ENCODE measurements at places on chromosomes 12 and 14.

DNA sequence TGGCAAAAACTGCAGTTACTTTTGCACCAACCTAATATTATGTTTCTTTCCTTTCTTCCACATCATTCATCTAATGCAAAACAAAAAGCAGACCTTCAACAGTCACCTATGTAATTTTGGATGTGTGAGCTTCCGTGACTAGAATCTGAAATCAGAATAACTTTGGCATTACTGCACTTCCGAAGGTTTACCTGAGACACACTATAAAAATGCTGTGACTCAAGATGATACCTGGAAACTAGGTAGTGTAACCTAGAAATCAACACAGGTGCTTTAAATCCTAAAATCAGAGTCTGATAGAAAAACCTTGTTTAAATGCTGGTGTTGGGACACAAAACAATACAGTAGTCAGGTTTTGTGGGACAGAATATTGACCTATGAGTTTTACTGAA lies 2.2 kb downstream of the BTBD7 start:
- DNase-seq: no peak

- DNase-seq: no peak
Measured at GRCh38 chr12:42854826-42855225, 265.3 kb upstream of the PRICKLE1 start.

GRCh38 chr14:89675590-89675989 lies 258.6 kb upstream of the FOXN3 start:
- no peak for DNase-seq

- no peak for DNase-seq
Measured at GRCh38 chr14:68936476-68936875, 42.6 kb downstream of the ACTN1 start.

GRCh38 chr12:32466986-32467711 lies 67.8 kb downstream of the FGD4 start:
- DNase-seq: no peak

DNA sequence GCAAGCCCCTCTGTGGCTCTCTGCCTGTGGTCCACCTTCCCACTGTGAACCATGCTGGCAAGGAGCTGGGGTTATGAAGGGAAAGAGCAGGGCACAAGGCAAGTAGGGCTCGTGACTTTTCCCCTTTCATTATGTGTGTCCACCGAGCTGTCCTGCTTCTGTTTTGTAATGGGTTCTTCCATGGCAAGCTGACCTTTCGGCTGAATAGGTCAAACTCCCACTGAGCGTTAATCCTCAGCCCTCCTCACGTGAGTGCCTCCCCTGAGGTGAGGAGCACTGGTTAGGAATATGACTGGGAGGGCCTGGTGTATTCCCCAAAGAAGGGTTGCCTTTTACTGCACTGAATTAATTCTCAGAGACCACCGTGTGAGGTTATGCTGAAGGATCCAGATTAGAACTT lies 424.3 kb downstream of the NPAS3 start:
- DNase-seq: no peak

GRCh38 chr14:73749706-73750530 lies 35.7 kb upstream of the PNMA1 start:
- no peak for DNase-seq

DNA sequence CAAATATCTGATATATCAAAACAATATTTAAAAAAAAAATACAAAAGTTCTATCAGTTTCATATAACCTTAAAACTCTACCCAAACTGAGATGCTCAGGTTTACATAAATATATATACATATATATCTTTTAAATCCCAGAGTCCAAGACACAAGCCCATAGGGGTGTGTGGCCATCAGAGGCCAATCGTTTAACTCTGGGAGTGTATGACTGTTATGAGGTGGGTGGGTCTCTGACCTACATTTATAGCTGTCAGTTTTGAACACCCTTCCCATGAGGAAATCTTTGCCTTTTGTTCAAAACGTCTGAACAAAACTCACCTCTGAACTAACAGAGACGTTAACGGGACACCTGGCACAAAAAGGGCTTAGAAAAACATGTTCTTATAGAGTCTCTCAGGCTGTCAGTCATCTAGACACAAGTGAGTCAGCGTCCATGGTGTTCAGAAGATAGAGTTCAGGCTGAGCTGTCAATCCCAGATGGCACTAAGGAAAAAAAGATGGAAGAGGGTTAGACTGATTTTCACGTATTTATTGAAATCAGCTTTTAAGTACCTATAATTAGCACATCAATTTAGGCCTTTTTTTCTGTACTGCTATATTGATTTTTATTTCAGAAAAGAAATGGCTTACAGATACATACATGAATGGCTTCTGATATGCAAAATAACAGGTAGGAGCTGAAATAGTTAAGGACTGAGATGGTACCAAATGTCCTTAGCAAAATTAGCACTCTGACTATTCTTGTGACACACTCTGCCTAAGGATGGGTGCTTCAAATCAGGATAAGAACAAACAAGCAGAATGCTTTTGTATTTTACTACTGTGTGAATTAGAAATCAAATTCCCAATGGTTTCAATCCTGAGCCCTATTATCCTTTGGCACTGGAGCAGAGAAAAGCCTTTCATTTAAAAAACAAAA lies 29.2 kb downstream of the HIGD1C start:
- DNase-seq: no peak

GRCh38 chr12:5522432-5523335 lies 90.8 kb downstream of the NTF3 start:
- DNase-seq: no peak

DNA sequence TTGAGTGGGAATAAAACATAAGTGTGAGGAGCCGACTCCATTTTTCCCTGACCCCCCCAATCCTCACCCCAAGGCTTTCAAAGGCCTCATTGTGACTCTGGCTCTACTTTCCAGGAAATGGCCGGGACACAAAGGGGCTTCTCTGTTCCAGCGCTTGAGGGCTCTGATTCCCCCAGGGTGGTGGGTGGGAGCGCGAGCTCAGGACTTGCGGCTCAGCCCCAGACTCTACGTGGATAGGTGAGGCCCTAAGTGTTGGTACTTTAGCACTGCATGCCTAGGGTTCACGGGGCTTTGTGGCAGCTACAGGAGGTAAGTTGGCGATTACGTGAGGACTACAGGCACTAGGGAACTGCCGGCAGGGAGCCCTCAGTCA lies 553 bp downstream of the CNPY2 start:
- DNase-seq: no peak

DNA sequence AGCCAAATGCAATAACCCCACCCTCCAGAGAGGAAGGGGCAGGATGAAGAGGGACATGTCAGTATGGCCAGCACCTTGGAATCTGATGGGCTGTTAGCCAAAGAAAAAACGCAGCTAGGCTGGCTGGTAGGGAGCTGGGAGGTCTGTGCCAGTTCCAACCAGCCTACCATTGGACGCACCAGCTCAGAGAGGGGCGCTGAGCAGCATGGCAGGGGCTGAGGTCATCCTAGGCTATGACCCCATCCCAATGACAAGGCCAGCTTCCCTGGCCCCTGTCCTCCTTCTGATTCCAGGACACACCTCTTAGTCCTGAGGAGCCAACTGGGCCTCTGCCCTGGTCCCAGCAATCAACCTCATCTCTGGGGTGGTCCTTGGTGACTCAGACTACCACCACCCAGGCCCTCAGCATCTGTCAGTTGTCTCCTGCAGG lies 12.2 kb downstream of the ACTN1 start:
- no peak for DNase-seq

GRCh38 chr12:26987634-26988424 lies 26.4 kb downstream of the TM7SF3 start:
- no peak for DNase-seq

DNA sequence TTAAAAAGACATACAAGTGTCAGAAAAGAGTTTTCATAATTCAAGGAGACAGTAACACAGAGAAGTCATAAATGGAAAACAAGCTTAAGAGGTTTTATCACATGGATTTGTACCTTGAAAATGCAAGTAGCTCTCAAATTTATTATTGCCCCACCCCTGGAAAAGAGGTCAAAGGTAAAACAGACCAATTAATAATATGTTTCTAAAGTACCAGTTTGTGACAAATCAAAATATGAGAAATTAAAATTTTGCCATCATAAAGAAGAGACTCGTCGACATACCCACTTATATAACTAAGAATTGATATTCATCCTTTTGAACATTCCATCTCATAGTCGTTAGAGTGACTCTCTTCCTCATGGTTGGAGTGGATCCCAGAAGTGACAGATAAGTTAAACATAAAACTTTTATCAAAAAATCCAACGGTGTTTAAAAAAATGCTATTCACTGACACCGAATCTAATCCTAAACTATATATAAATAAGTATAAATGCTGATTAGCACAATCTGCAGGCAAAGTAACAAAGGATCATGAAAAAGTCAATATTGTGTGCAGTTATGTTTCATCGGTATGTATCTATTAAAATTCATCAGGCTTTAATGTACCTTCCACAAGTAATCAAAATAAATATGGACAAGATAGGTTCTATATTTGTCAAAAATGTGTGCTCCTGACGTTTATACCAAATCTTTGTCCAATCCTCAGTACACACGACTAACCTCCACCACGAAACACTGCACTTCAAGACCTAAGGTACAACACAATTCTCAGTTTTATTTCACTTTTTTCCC lies 2.3 kb downstream of the CORO1C start:
- no peak for DNase-seq
